ENCODE measurements at places on chromosomes 1 and 21. TPM values are rescaled to one million over a fixed set of nuclear protein-coding genes. Genes with fewer than 3 reads are reported as not detected.

TFAP2E gene
- 0.35 TPM for total RNA-seq

GRCh38 chr1:178724376-178724727 lies 692 bp upstream of the RALGPS2 start:
- H3K4me3 ChIP-seq, result peak overlapping the region; percentile 75
- no peaks in the 10 kb centered on the region for H3K27me3 ChIP-seq
- H3K36me3 ChIP-seq, result no peaks in the 10 kb centered on the region
- DNase-seq, result no peak

CLCNKA gene
- total RNA-seq, result not detected

MIXL1 gene
- 0.18 TPM for total RNA-seq
